Left lobe of liver (tissue), 2 donors: ENCODE measurements at places on chromosomes 1 and 21. TPM values are rescaled to one million over a fixed set of nuclear protein-coding genes. Genes with fewer than 3 reads are reported as not detected.

PSMB2 gene
- total RNA-seq = 39.3 TPM

- peak; percentile 41 for DNase-seq
Measured at GRCh38 chr21:44463724-44464123, 8.4 kb downstream of the LRRC3 start.

RHOU gene
- total RNA-seq = 19.7 TPM

GRCh38 chr21:37039411-37040075 is 33.0 kb downstream of the RIPPLY3 start:
- no peak for DNase-seq

PLA2G2F gene
- not detected for total RNA-seq

GNG12 gene
- 17.3 TPM for total RNA-seq

- DNase-seq = no peak
Measured at GRCh38 chr1:223482766-223483165, 89.6 kb downstream of the CCDC185 start.

DNA sequence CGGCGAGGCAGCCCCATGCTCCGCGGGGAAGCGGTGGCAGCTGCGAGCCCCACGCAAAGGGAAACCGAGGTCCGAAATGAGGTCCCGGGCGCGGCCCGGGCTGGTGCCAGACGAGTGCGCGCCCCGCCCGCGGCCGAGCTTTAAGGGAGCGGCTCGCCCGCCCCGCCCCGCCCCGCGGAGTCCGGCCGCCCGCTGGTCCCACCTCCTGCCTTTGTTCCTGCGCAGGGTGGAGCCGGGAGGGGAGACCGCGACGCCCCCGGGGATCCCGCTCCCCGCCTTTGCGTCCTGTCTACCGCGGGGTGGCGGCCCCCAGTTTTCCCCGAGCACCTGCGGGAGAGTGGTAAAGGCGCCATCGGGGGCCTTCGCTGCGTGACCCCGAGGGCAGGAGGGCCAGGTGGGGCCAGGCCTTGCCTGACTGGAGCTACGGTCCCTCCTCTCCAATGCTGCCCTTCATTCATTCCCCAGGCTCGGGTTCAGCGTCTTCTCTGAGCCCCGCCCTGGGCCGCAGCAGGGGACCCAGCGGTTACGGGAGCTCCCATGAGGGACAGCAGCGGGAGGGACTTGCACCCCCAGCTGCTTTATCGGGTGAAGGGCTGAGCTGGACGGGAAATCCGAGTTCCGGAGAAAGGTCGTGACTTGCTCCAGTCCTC is at the start of gene HES2:
Gene HES2, minus strand, starts transcription at position 116 of the 650 bp plus-strand sequence. Its CDS starts 99 bp downstream, at position 17.
- DNase-seq = no peak

DNA sequence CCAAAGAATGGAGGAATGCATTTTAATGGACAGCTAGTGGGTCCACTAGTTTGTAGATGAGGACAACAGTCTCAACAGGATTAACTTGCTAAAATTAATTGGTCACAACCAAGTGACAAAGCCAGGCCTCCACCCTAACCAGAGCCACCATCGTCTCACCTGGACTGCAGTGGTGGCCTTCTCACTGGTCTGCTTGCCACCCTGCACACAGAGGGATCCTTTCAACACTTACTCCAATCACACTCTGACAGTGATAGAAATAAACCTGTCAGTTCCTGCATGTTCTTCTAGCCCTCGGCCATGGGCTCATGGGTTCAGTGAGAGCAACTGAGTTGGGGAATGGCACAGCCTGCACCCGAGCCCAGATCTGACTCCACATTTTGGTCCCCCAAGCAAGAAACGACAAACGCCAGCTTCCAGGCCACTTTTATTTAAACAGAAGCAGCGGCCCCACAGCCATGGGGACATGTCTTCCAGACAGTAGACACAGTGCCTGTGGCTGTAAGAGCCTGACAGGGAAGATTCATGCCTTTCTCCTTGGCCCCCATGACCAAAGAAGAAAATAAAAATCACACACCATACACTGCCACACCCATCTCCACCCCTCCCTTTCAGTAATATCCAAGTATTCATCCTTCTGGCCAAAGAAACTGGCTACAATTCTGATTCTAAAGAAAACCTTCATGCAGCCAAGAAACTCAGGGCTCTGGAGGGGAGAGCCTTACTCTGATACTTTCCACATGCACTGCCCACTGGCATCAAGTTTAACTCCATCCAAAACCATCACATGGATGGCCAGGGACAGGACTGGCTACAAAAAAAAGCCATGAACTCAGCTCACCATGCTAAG is 37.6 kb downstream of the DHCR24 start:
- no peak for DNase-seq

LPAR3 gene
- 0.08 TPM for total RNA-seq

RHCE gene
- total RNA-seq = 0.65 TPM

- DNase-seq = no peak
Measured at GRCh38 chr1:156486421-156487344, 13.9 kb downstream of the MEF2D start.

GRCh38 chr1:228650141-228650540 is 85.1 kb upstream of the RHOU start:
- DNase-seq = no peak

DNA sequence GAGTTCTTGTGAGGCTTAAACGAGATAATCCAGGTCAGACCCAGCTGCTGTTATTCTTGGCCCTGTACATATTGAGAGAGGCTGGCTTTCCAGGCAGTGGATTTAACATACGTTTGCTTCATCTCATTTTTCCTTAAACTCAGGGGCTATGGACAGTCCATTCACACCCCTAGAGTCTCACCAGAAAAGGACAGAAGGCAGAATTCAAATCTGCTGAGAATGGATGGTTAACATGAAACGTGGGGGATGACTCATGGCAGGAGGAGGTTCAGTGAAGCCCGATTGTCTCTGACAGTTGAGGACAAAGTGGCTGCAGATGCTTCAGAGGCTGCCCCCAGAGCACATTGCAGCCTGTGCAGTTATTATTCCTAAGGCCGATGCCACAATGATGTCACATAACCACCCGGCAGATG is 39.5 kb downstream of the TGFB2 start:
- DNase-seq = no peak

GRCh38 chr1:207430602-207431001 is 23.5 kb upstream of the CR2 start:
- DNase-seq = no peak

DNA sequence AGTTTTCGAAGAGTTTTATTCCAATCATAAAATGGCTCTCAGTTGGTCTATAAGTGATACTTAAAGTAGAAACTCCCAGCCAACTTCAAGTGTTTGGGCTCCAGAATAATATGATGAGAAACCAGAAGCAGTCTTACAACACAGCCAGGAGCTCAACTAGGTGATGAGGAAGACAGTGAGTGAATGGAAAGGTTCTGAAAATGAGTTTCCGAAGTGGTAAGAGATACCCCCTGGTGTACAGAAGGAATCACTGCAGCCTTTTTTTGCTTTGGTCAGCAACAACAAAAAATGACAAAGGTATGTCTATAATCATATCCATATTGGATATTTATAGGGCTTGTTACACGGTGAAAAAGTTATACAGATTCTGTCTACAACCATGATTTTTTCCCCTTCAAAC is 16.5 kb downstream of the KRTAP19-1 start:
- DNase-seq = no peak

ADAM30 gene
- not detected for total RNA-seq

DNA sequence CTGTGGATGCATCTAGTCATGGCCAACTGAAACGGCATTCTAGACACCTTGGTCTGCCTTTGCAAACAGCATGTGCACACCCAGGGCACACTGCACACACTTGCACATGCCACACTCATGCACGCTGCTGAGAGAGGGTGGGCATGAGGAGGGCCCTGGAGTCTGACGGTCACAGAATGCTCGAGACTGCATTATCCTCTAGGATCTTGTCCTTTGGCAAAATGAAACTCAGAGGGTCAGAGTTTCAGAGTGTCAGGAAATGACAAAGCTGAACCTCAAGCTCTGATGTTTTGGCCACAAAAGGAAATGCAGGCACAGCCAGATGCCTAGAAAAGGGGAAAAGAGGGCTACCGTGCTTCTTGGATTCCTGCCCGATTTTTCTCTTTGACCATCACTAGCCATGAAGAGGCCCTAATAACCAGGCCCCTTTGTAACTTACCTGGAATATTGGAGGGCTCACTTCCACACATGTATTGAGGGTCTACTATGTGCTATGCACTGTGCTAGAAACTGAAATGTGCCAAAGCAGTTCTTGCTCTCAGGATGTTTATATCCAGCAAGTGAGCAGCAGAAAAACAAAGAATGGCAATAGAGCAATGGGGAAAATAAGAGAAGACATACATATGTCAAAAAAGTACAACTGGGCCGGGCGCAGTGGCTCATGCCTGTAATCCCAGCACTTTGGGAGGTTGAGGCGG is 65.4 kb downstream of the TOMM20 start:
- DNase-seq = no peak

DNA sequence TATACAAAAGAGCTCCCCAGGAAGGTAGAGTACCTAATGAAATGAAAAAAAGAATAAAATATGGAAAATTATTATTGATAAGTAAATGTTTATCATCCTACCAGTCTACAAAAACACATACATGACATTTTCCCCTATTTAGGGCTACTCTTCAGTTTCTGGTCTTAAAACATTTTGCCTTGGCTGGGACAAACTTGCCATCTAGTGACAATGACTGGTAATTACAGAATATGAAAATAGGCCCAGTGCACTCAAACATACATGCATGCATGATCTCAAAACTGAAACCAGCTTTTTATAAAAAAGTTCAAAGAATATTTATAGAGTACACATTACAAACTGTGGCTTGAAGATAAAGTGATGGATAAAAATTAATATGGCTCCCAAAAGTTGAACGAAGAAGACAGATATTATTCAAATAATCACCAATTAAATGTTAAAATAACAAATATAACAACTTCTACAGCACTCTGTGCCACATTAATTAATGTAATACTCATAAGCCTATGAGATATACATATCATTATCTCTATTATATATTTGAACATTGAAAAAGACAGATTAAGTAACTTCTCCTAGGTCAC is 10.5 kb upstream of the RNPC3 start:
- DNase-seq = no peak
